IPS DF 6.9 (cell line): ENCODE measurements at places on chromosomes 3 and 15.
A peak's percentile ranks its signal among the peaks of the same experiment; 100 is the strongest.

GRCh38 chr3:100968932-100969906, 24.0 kb downstream of the ABI3BP start:
- no peaks in the 10 kb centered on the region for H3K4me1 ChIP-seq
- H3K27me3 ChIP-seq = no peaks in the 10 kb centered on the region
- no peak overlapping the region for H3K4me3 ChIP-seq
- H3K36me3 ChIP-seq = no peaks in the 10 kb centered on the region
- no peak for DNase-seq

DNA sequence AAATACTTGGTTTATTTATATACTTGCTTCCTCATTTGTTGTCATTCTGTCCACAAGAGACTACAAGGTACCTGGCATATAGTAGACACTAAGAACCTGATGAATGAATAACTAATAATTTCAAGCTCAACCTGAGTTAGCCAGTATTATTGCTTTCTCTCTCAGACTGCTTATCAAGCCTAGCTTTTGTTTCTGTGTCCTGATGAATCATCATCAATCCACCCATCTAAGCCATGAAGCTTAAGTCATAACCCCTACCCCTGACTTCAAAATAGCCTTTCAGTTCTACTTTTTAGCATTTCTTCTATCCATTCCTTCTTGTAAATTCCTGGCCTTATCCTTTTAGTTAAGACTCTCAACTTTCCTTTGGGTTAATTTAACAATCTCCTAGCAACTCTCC, 420.8 kb downstream of the EPHA6 start:
- no peaks in the 10 kb centered on the region for H3K4me1 ChIP-seq
- no peaks in the 10 kb centered on the region for H3K36me3 ChIP-seq
- H3K4me3 ChIP-seq = no peak overlapping the region

DNA sequence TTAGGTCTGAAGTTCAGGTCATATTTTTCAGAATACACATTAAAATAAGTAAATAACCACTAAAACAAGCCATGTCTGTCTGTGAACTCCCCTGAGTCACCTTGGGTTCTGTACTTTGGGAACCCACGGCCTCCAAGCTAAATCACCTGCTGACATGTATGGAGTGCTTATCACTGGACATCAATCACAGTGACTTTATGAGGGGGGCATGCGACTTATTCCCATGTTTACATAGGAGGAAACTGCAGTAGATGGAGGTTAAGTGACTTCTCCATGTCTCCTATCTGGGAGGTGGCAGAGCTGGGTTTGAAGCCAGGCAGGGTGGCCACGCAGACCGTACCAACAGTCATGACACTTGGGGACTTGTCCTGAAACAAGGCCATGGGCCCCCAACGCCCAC, 8.1 kb downstream of the ITIH4 start:
- no peaks in the 10 kb centered on the region for H3K27me3 ChIP-seq
- no peaks in the 10 kb centered on the region; the same call in 1 of the 2 replicates for H3K36me3 ChIP-seq
- H3K27ac ChIP-seq = no peak overlapping the region
- no peak overlapping the region for H3K4me3 ChIP-seq
- no peaks in the 10 kb centered on the region for H3K4me1 ChIP-seq

DNA sequence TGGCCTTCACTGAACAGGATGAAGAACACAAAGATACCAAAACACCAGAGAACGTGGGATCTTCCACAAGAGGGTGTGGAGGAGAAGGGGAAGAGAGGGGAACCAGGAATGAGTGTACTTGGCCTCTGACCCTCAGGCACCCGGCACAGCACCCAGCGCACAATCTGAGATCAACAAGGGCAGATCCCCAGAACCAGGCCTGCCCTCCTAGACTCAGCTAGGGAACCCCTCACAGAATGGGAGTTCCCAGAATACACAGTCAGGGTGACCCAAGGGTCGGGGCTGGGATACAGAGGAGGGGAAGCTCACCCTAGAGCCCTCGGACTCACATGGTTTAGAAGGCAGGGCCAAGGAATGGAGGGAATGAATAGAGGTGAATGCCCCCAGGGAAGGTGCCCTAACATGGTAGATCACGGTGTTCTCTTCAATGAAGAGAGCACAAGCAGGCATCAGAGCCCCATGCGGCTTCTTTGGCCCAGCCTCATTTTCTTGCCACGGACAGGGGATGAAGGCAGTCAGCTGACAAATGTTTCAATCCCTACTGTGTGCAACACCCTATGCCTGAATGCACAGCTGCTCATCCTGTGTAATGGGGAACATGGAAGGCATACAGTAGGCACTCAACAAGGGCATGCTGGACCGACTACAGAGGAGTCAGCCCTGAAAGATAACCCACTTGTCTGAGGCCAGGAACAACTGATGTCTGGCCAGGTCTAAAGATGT, 13.1 kb downstream of the BMF start:
- no peak for DNase-seq
- no peak overlapping the region for H3K27ac ChIP-seq
- no peak overlapping the region for H3K4me3 ChIP-seq
- peaks cover 24% of the 10 kb centered on the region for H3K4me1 ChIP-seq
- H3K36me3 ChIP-seq = no peaks in the 10 kb centered on the region; the same call in 1 of the 2 replicates

- H3K27ac ChIP-seq = no peak overlapping the region
- H3K27me3 ChIP-seq = no peaks in the 10 kb centered on the region
- DNase-seq = no peak
- no peak overlapping the region for H3K4me3 ChIP-seq
- no peaks in the 10 kb centered on the region for H3K36me3 ChIP-seq
Measured at GRCh38 chr15:70912187-70912586, 19.6 kb downstream of the LRRC49 start.

DNA sequence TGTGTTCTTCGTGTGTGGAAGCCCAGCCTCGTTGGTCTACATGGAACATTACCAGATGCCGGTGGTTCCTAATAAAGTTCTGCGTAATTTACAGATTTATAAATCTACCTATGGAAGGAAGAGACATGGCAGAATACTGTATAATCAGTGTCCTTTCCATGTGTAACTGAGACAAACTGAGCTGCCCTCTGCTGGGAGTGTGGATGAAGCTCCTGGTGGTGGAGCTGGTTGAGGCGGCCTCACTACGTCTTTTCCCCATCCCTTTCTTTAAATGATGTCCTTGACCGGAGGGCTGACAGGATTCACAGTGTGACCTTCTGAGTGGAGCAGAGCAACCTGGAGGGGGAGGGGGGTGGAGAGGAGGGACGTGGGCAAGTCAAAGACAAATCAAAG, 267.0 kb upstream of the CHRM5 start:
- H3K4me3 ChIP-seq = no peak overlapping the region
- H3K27ac ChIP-seq = no peak overlapping the region
- H3K4me1 ChIP-seq = no peaks in the 10 kb centered on the region
- H3K27me3 ChIP-seq = no peaks in the 10 kb centered on the region
- DNase-seq = no peak
- no peaks in the 10 kb centered on the region for H3K36me3 ChIP-seq

DNA sequence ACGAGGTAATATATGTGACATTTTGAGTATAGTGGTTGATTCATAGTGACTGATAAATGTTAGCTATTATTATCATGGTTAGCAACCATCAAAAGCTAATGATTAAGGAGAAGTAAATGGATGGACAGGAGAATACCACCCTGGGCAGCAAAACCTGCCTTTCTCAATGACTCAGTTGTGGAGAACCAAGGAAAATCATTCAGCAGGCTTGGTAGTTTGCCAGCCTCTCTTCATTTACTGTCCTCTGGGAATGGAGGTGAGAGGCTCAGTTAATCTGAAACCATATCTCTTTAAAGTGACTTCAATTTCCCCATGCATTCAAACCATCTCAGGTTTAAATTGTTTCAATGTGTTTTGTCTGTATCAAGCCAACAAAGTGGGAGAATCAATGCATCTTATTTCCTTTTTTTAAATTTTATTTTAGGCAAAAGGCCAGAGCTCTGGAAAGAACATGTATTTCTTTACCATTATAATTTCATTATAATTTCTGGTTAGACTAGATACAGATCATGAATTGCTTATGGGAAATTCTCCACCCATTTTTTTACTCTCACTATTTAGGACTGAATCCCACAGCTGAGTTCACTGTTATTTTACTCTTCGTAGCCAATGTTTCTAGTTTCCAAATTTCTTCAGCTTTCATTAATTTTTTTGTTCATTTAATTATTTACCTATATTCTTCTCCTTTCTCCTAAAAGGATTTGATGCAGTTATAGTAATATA, 2.7 kb downstream of the TM4SF18 start:
- H3K4me3 ChIP-seq = no peak overlapping the region
- no peaks in the 10 kb centered on the region for H3K4me1 ChIP-seq
- H3K27ac ChIP-seq = no peak overlapping the region
- no peak for DNase-seq
- no peaks in the 10 kb centered on the region for H3K27me3 ChIP-seq

DNA sequence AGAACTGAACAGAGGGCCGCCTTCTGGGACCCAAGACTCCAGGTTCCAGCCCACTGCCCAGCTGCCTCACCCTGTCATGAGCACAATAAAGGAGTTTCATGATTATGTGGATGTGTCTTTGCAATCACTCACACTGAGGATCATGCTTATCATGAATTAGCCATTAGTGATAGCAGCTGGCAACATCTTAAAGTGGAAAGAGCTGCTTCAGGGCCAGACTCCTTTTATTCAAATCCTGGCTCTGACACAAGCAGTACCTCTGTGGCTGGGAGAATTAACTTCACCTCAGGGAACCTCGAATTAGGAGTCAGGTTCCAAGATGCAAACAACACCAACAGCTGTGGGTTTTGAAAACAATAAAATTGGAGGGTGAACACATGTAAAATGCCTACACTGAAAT, 6.6 kb upstream of the SCAP start:
- H3K27me3 ChIP-seq = no peaks in the 10 kb centered on the region
- no peaks in the 10 kb centered on the region for H3K36me3 ChIP-seq
- no peaks in the 10 kb centered on the region; the same call in 1 of the 2 replicates for H3K4me1 ChIP-seq
- DNase-seq = no peak
- H3K4me3 ChIP-seq = no peak overlapping the region

- DNase-seq = no peak
- no peaks in the 10 kb centered on the region for H3K36me3 ChIP-seq
- H3K27ac ChIP-seq = no peak overlapping the region
- H3K4me3 ChIP-seq = no peak overlapping the region
Measured at GRCh38 chr3:107816107-107816506, 274.7 kb downstream of the CD47 start.

GRCh38 chr3:188888321-188889053, 283.3 kb upstream of the TPRG1 start:
- no peak overlapping the region for H3K27ac ChIP-seq
- H3K4me1 ChIP-seq = no peaks in the 10 kb centered on the region
- no peaks in the 10 kb centered on the region for H3K36me3 ChIP-seq
- no peaks in the 10 kb centered on the region for H3K27me3 ChIP-seq
- no peak for DNase-seq
- H3K4me3 ChIP-seq = no peak overlapping the region

- no peaks in the 10 kb centered on the region for H3K36me3 ChIP-seq
- no peaks in the 10 kb centered on the region for H3K27me3 ChIP-seq
- no peak for DNase-seq
- H3K4me3 ChIP-seq = no peak overlapping the region
- no peaks in the 10 kb centered on the region for H3K4me1 ChIP-seq
- H3K27ac ChIP-seq = no peak overlapping the region
Measured at GRCh38 chr15:39682366-39682765, 100.3 kb downstream of the FSIP1 start.

GRCh38 chr3:30855400-30856292, 38.8 kb downstream of the GADL1 start:
- no peak overlapping the region for H3K4me3 ChIP-seq
- DNase-seq = no peak
- no peaks in the 10 kb centered on the region for H3K36me3 ChIP-seq
- H3K4me1 ChIP-seq = no peaks in the 10 kb centered on the region
- no peak overlapping the region for H3K27ac ChIP-seq

- DNase-seq = peak; percentile 9
- no peaks in the 10 kb centered on the region for H3K36me3 ChIP-seq
- no peaks in the 10 kb centered on the region for H3K27me3 ChIP-seq
- H3K4me1 ChIP-seq = no peaks in the 10 kb centered on the region
- H3K4me3 ChIP-seq = no peak overlapping the region
Measured at GRCh38 chr3:81218023-81218422, 543.4 kb downstream of the GBE1 start.

GRCh38 chr15:87827131-87827530, 429.4 kb downstream of the NTRK3 start:
- H3K27me3 ChIP-seq = no peaks in the 10 kb centered on the region
- no peak for DNase-seq
- H3K27ac ChIP-seq = no peak overlapping the region
- H3K4me3 ChIP-seq = no peak overlapping the region
- H3K36me3 ChIP-seq = no peaks in the 10 kb centered on the region
- H3K4me1 ChIP-seq = no peaks in the 10 kb centered on the region

- H3K27ac ChIP-seq = no peak overlapping the region
- H3K4me3 ChIP-seq = no peak overlapping the region; the same call in 1 of the 2 replicates
- DNase-seq = no peak
Measured at GRCh38 chr15:34721802-34722438, 32.9 kb downstream of the GJD2 start.

DNA sequence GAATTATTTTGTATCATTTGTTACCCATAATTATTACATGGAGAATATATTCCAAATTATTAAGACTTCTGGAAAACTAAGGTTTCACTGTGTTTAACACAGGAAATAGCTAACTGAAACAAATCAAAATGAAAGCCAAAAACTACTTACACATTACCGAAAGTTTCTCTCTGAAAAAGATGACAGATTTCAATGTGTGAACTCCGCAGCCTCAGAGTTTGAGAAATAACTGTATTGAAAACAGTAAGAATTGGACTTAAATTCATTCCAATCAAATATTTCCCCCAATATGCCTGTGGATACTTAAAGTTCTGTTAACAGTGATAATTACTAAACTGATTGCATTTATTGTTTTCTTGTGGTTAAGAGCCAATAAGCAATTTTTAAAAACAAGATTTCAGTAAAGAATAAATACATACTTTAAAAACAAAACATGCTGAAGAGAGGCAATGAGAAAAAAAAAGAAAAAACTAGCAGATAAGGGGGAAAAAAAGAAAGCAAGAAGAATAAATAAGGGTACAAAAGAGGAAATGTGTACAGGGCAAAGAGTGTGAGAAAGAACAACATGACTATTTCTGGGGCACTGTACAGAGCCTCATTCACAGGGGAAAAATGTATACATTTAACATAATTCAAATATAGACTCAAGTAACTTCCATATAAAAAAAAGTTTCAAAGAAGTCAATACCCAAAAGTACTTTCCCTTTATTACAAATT, 30.7 kb downstream of the DENND4A start:
- H3K27ac ChIP-seq = no peak overlapping the region
- H3K4me1 ChIP-seq = no peaks in the 10 kb centered on the region
- H3K4me3 ChIP-seq = no peak overlapping the region
- H3K27me3 ChIP-seq = no peaks in the 10 kb centered on the region

- H3K27ac ChIP-seq = no peak overlapping the region
- H3K4me3 ChIP-seq = no peak overlapping the region
- DNase-seq = no peak
- H3K27me3 ChIP-seq = no peaks in the 10 kb centered on the region
- no peaks in the 10 kb centered on the region for H3K36me3 ChIP-seq
Measured at GRCh38 chr3:13494463-13495350, 14.6 kb downstream of the HDAC11 start.
